ENCODE measurements at places on chromosomes 6 and 20.

- DNase-seq = no peak
These were observed 40.0 kb downstream of the RSPH3 start for GRCh38 chr6:158960026-158960425.

DNA sequence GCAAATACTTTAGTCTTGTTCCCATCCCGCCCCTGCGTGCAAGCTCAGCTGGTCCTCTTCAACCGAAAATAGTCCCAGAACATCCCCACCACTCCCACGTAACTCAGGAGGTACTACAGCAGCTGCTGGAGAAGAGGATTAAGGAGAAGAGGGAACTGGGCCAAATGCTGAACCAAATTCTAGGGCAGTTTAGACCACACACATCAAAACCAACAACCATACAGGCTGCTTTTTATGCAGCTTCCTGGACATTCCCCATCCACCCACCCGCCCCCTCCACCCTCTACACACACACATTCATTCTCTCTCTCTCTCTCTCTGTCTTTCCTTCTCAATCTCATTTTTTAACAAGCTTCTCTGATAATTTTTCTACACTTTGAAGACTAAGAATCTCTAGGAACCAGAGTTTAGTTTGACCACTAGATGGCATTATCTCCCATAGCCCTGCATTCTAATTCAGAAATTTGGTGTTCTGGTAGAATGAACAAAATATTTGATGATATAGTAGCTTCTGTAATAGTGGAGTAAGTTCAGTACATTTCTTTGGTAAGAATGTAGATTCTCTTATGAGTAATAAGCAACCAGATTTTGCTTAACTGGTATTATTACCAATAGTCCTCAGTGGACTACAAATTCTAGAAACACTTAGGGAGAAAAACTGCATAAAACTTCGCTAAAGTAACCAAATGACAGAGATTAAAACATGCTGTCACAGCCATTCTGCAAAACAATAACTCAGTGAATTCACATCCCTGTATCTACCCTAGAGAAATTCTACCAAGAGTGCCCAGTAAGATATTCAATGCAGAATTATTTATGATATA lies 52.1 kb upstream of the BEND6 start:
- DNase-seq = no peak

GRCh38 chr6:2190661-2191389 lies 54.6 kb downstream of the GMDS start:
- DNase-seq = no peak

DNA sequence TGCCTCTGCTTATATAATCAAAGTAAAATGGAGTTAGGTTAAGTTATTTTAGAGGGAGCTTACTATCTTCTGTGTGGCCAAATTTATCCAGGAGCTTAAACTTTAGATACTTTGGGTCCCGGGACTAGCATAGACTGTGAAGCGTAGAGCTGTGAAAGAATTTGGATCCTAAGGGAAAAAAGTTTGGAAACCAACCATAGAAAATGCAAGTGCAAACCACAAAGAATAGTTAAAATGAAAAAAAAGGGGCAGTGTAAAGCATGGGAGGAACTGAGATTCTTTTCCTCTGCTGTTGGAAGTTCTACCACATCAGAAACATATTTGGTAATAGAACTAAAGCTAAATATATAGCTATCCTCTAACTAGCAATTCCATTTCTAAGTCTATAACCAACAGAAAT lies 232.2 kb upstream of the FLRT3 start:
- no peak for DNase-seq

DNA sequence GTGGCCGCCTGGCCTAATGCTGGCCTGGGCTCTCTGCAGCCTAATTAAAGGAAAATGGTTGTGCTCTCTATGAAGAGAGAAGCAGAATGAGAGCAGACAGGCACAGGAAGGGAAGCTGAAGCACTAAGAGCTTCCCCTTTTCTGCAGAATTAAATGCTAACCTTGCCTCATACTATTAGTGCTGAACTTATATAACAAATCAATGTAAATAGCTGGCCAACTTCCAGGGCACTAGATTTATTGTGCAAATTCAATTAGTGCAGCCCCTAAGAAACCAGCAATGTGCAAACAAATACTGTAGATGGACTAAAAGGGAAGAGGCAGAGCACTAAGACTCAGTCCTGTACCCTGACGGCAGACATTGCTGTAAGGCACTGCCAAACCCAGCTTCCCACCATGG lies 36.1 kb upstream of the INSM1 start:
- DNase-seq = no peak

- DNase-seq = no peak
These were observed 69.4 kb downstream of the ADGRB3 start for GRCh38 chr6:68704485-68704884.

GRCh38 chr6:99871641-99872040 lies 122.4 kb downstream of the MCHR2 start:
- no peak for DNase-seq

- no peak for DNase-seq
These were observed 58.2 kb downstream of the SMOC2 start for GRCh38 chr6:168499045-168499650.

DNA sequence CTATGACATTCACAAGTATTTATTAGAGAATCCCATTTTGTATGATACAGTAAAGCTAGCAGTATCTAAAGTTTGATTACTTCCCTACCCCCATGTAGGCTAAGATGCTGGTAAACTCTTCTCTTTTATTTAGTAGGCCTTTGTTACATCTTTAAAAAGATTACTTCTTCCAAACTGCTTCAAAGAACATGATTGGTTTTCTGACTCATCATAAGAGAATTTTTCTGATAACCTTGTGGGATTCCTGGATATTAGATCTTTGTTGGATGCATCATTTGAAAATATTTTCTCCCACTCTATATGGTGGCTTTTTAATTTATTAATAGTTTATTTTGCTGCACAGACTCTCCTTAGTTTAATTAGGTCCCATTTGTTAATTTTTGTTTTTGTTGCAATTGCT lies 898.3 kb upstream of the ADGRB3 start:
- no peak for DNase-seq

- no peak for DNase-seq
These were observed 868.3 kb downstream of the EYS start for GRCh38 chr6:64838726-64839125.

GRCh38 chr6:104973404-104973803 lies 16.5 kb downstream of the LIN28B start:
- no peak for DNase-seq

DNA sequence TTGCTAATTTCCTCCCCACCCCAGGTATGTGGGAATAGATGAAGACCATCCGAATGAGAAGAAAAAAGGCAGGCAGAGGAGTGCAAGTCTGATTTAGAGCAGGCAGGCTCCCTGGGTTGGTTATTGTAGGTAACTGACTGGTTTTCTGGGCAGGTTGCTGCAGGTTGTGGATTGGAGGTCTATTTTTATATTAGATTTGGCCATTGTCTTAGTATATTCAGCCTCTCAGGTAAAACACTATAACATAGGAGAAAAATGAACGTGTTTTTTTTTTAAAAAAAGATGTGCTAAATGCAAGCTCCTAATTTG lies 492 bp upstream of the TBC1D7 start:
- no peak for DNase-seq

DNA sequence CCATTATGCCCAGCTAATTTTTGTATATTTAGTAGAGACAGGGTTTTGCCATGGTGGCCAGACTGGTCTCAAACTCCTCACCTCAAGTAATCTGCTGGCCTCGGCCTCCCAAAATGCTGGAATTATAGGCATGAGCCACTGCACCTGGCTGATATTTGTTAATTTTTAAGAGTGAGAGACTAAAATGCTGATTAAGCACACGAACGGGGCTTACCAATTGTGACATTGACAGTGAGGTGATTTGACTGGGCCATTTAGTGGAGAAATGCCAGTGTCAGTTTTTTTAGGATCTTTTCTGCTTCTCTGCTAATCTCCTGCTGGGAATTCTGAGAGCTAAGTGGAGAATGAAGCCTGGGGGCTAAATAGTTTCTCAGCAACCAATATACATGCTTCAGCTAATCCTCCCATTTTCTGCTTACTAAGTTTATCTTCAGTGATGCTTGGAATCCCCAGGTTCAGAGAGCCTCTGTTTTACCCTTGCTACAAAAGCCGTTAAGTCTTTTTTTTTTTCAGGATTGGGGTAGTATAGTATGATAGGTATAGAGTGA lies 9.8 kb upstream of the DEFB123 start:
- no peak for DNase-seq

DNA sequence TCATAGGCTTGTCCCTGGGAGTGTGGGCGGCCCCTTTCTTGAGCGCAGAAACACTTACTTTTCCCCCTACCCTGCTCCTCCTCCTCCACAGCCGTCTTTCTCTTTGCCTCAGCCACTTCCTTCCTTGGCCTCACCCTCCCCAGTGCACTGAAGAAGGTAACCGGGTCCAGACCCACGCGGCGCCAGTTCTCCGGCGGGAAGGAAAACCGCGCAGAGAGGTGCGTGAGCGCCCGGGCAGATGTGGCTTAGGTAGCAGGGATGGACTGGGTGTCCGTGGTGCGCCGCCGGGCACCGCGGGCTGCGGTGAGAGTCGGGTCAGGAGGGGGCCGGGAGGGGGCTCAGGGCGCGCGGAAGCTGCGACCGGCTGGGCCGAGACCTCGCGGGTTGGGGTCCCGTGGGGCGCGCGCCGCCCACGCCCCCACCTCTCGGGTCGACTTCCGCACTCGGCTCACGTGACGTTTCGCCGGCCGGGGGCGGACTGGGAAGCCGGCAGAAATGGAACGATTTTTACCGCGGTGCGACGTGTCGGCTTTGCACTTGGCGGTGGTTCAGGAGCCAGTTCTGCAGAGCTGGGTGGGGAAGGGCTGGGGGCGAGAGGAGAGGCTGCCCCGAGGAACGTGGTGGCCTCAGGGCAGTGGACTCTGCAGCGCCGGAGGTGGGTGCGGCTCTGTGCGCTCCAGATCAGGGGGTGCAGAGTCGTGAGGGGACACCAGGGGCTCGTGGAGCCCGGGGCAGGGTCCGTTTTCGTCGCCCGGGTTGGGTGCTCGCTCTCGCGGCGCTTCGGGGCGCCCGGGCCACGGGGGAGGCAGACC lies at the start of gene ABRACL:
TSS of gene ABRACL (plus strand) at position 88 of the 812 bp plus-strand sequence. CDS start 5,416 bp downstream, outside the sequence.
- DNase-seq = peak; percentile 76

DNA sequence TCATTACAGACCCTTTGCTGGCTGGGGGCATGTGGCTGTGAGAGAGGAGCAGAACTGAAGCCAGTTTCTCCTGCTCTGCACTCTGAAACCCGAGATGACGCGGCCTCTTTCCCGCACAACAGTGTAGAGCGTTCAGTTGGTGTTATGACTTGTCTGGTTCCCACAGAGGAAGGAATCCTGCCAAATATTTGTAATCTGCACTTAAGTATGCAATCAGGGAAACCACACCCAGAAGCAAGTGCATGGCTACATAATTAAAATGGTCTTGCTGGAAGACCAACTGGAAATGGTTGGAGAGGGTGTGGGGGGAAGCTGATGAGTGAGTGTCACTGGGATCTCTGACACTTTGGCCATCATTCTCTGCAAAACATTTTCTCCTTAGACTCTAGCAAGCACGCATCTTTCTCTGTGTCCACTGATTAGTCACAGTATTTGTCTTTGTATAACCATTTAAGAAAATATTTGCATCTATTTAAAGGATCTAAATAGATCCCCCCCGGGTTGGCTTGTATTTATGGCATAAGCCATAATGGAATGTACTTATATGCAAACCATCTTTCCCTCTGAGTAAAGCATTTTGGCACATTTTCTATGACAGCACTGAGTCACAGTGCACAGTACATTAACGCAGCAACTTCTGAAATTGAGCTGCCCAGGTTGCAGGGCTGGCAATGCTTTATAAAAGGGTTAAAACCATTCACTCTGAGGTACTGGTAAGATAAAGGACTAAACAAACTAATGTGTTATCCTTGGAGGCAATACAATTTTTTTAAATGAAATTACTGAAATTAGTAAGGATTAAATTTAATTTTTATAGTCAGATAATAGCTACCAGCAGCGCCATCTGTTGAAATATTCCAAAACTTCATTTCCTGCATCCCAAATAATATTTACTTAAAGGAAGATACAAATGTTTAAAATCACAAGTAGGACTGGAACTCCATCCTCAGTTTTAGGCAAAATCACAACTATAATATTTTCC lies 76.7 kb downstream of the FOXC1 start:
- DNase-seq = no peak

- DNase-seq = no peak
These were observed 41.9 kb upstream of the CALHM6 start for GRCh38 chr6:116419069-116419786.

DNA sequence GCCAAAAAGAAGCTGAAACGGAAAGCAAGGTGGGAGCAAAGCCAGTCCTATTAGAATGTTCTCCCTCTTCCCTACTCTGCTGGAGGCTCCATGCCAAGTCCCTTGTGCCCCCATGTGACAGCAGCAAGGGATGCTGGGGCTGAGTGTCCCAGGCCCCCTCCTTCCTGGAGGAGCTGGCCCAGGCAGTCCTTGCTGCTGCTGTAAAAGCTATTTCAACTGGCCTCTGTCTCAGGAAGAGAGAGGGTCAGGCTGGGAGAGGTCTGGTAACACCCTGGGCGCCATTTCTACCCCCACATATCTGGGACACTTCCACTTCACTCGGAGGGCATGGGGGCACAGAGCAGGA lies 25.0 kb downstream of the TTBK1 start:
- DNase-seq = no peak

DNA sequence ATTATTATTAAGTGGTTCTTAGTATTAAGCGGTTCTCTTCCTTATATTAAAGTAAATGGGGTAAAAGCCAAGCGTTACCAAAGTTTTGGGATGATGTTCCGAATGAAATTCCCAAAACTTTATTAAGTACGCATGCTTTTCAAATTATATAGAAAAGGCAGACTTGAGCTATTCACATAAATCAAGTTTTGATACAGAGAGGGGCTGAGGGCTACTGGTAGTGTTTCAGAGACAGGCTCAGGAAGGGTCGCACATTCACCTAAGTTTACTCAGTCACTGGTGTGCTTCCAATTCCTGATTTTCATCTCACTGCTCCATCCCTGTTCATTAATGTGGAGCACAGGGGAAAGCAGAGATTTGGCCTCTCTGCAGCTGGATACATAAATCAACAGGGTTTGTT lies 652.2 kb downstream of the QKI start:
- DNase-seq = no peak

- DNase-seq = no peak
These were observed 21.8 kb upstream of the MROH8 start for GRCh38 chr20:37200926-37201826.

DNA sequence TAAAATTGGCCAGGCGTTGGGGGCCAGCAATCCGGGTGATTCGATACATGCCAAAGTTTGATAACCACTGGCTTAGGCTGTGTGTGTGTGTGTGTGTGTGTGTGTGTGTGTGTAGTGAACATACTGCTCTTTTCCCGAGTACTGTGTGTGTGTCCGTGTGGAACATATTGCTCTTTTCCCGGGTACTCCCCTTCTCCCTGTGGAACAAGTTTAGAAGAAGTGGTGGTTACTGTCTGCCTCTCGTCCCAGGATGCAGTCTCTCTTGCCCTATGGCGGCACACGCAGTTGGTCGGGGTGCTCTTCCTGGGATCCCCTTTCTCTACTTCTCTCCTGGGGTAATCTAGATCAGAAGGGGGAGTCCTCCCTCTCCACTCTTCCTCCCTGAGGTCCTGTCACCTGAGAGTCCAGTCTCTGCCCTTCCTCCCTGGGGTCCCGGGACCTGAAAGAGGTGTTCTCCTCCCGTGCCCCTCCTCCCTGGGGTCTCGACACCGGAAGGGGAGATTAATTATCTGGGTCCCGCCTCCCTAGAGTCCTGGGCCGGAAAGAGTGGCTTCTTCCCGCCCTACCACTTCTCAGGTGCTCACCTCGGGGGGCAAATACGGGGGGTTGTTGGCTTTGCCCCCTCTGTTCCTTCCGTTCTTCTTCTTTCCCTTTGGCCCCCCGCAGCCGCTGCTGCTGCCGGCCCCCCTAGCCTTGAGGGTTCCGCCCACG lies 516 bp downstream of the GTPBP2 start:
- peak; percentile 57 for DNase-seq
